ENCODE measurements at places on chromosomes 2 and 18.

- no peak for DNase-seq
Measured at GRCh38 chr18:23341383-23341782, 111.7 kb upstream of the RIOK3 start.

DNA sequence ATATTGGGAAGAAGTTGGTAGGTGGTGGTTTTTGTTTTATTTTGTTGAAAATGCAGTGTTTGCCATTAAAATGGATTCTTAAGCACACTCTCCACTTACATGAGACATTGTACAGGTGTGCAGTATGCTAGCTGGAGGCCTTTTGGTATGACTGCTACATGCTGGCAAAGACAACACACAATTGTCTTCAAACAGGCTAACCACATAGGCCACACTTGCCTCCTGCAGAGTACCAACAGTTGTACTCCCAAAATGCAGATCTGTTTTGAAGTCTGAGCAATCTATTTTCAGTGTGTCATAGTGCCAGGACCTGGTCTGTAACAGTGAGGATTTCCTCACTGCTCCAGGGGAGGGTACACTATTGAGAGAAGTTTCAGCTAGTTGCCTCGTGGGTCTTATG is 213.6 kb downstream of the ZRANB3 start:
- no peak for DNase-seq

DNA sequence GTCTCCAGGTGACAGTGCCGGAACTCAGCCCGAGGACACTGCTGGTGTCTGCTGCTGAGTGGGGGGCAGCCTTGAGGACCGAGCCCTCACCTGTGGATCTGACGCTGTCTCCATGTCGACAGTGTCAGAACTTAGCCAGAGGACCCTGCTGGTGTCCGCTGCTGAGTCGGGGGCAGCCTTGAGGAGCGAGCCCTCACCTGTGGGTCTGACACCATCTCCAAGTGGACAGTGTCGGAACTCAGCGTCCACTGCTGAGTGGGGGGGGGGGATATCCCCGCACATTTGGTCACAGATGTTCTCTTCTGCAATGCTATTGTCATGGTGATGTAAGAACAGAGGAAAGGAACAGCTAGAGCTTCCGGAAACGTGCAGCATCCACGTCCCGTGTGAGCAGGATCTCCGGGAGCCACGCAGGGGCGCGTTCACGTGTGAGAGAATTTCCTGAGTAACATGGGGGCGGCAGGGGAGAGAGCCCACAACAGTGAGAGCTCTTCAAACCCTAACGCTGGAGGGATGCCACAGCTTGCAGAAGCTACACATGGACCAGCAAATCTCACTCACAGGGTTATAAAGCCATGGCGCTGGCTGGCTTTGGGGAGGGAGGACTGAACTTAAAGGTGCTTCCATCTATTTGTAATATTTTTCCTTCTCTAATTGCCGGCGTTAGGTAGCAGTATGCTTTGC is 250.7 kb upstream of the SALL3 start:
- DNase-seq = no peak

- DNase-seq = no peak
Measured at GRCh38 chr2:219429958-219430606, 4.6 kb upstream of the SPEG start.

DNA sequence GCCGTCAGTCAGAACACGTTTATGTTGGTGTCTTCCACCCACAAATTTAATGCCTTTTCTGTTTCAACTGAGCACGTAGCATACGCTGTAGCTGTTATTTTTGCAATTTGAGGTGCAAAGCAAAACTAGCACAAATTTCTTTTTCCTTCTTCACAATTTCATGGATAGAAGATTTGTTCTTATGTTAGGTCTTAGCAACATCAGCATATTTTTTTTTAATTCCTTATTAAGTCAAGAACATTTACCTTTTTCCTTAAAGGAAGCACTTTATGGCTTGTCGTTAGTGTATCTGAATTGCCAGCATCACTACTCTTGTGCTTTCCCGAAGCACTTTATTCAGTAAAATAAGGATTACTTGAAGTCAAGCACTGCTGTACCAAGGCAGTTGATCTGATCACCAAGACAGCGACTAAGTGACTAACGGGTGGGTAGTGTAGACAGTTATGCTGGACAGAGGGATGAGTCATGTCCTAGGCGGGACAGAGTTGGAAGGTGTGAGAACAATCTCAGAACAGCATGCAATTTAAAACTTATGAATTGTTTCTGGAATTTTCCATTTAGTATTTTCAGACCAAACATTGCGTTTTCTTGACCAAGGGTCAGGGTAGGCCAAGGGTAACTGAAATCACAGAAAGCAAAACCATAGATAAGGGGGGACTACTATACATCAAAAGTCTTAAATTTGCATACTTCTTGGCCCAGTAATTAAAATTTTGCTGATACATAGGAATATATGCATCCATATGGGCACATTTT is 13.3 kb downstream of the BABAM2 start:
- no peak for DNase-seq

GRCh38 chr2:193377789-193378188 is 1183.1 kb upstream of the TMEFF2 start:
- DNase-seq = no peak

DNA sequence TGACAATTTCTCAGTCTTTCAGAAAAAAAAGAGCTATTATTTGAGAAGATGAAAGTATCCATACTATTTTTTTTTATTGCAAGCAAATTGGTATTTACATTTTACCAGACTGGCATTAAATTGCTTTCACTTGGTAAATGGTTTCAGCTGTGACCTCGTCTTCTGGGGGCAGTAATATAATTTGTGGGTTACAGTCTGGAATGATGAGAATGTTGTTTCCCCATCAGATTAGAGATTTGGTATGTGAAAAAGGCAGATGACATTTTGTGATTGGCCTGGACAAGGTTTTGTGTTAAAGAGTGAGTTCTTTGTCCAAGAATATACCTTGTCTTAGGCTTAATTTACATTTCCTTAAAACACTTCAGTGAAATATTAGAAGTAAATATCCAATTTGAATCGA is 390.1 kb upstream of the ST6GAL2 start:
- no peak for DNase-seq

GRCh38 chr2:47747878-47748277 is 35.1 kb upstream of the MSH6 start:
- DNase-seq = no peak

DNA sequence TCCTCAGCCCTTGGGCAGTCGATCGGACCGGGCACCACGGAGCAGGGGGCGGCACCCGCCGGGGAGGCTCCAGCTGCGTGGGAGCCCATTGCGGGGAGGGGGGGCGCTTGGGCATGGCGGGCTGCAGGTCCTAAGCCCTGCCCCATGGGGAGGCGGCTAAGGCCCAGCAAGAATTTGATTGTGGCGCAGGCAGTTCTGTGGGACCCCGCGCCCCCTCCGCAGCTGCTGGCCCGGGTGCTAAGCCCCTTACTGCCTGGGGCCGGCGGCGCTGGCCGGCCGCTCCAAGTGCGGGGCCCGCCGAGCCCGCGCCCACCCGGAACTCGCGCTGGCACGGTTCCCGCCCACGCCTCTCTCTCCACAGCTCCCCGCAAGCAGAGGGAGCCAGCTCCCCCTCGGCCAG is 18.4 kb downstream of the ZSCAN30 start:
- DNase-seq = no peak
